T-helper 9 cell (primary cell): ENCODE measurements at places on chromosomes 5 and 9.

DNA sequence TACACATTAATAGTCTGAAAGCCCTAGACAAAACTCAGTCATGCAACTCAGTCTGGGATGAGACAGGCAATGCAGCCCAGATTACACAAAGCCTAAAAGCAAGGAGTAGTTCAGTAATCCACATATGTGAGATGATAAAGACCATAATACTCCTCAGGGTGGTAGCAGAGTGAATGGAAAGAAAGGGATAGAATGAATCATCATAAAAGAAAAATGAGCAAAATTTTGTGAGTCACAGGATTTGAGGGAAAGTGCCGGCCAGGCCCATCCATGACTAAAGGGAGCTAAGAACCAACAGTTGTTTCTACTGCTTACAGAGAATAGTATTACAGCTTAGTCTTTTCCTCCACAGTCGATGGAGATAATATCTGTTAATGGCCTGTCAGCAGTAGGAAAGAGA lies 90.0 kb upstream of the POU5F2 start:
- no peak for DNase-seq

DNA sequence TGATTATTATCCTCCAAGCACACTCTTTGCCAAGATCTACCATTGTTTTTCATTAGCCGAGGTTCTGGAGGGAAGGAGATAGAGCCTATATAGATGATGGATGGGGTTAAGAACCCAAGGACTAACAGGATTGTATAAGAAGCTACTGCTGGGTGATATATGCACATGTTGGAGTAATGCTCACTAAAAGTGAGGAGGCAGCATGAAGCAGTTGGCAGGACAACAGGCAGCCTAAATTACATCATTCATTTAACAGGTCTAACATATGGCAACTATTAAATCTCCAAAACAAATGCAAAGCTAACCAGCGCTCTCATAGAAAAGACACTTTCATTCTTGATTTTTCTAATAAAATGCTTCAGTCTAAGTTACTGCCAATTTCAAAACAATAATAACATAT lies 293.2 kb downstream of the EPB41L4A start:
- DNase-seq, result no peak

GRCh38 chr5:102760815-102761214 lies 5.7 kb downstream of the PAM start:
- no peak for DNase-seq

GRCh38 chr5:77413049-77413448 lies 79.1 kb downstream of the WDR41 start:
- no peak for DNase-seq

GRCh38 chr9:133506653-133507038 lies 18.1 kb downstream of the MYMK start:
- DNase-seq, result no peak

DNA sequence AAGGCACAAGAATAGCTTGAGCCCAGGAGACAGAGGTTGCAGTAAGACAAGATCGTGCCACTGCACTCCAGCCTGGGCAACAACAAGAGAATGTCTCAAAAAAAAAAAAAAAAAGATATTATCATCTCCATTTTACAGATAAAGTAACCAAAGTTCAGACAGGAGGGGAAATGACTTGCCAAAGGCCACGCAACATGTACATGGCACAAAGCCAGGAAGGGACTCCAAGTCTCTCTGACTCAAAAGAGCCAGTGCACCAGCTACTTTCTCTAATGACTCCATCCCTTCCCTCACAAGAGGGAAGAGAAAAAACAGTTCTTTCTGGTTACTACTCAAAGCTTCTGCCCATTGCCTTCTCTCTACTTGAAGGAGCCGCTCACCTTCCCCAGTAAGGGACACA lies 34.1 kb downstream of the SIL1 start:
- DNase-seq, result no peak

- no peak for DNase-seq
Observed at GRCh38 chr5:149267241-149267973, 4.3 kb upstream of the AFAP1L1 start.

GRCh38 chr5:88081877-88082276 lies 186.8 kb downstream of the TMEM161B start:
- DNase-seq, result no peak

DNA sequence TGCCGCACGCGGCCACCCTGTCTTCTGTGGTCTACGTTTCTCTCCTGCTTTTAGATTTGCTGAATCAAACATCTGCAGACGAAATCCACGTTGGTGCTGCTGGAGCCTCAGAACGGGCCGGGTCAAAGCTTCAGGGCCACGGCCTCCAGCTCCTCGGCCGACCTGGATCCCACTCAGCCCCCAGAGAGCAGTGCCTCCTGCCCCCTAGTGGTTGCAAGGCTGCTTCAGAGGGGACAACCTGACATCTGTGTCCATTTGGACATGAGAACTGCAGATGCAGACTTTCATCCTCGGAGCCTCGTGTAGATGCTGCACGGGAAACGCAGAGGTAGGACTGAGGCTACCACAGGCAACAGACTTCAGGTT lies 23.0 kb upstream of the SLC6A3 start:
- no peak for DNase-seq
